ENCODE measurements at places on chromosomes 3 and 15.

- no peak for DNase-seq
These were observed 51.8 kb upstream of the NEDD4 start for GRCh38 chr15:56045068-56045748.

DNA sequence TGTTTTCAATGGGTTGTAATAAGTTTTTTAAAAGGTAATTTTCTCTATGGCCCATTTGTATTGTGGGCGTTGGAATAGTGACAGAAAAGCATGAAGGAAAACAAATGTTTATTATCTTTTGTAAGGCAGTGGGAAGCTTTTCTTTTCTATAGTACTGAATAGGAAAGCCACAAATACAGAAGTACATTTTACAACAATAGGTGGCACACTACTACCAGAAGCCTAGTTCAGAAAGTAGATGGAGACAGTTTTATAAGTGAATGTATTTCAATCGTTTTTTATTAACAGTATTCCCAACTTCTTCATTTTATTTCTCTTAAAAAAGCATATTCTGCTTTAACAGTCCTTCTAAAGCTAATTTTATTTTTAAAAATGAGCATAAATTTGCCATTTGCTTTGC lies 296.7 kb downstream of the PTPRG start:
- DNase-seq, result no peak

GRCh38 chr3:133138017-133138416 lies 99.8 kb downstream of the TMEM108 start:
- peak; percentile 13 for DNase-seq

DNA sequence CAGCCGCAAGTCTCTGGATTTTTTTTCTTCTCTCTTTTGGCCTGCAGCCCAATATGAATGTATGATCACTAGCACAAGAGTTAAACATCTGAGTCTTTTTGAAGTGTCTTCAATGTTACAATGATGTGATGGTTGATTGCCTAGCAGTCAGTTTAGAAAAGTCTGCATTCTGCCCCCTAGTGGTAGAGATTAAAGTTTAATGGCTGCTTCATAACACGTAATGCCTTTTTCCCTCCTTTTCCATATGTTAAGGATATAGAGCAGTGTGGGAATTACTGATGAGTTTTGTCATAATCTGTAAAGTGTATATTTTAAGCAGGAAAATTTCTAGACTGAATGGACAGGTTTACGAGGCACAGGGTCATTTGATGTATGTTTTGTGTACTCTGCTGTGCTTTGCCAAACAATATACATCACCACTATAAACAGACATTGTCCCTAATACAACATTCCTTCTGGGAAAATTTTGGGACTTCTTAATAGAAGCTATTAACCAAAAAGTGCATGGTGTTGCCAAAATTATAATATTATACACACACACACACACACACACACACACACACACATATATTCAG lies 1038.5 kb upstream of the NR2F2 start:
- DNase-seq, result peak; percentile 32

GRCh38 chr3:113660896-113661295 lies 35.5 kb downstream of the USF3 start:
- no peak for DNase-seq

DNA sequence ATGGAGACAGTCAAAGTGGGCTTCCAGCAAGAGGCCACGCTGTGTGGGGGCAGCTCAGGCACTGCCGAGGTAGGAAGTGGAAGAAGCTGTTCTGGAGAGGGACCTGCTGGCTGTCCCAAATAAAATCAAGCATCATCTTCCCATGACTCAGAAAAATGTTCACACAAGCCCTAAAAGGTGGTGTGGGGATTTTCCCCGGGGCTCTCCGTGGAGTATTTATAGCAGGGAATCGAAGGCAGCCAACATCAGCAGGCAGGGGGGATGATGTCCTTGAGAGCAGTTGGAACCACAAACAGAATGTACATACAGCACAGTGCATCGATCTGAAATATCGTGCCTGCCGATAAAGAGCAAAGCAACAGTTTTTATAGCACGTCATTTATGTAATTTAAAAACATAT lies 27.6 kb downstream of the PRR23E start:
- DNase-seq, result peak; percentile 55

GRCh38 chr3:5757213-5757804 lies 569.8 kb downstream of the EDEM1 start:
- no peak for DNase-seq

Data from GM13976 (cell line).